ENCODE measurements at places on chromosomes 2 and 18.

GRCh38 chr2:45736757-45737704 lies 85.6 kb downstream of the PRKCE start:
- no peak for DNase-seq

- no peak for DNase-seq
Measured at GRCh38 chr2:238042849-238043584, 17.8 kb upstream of the SCLY start.

DNA sequence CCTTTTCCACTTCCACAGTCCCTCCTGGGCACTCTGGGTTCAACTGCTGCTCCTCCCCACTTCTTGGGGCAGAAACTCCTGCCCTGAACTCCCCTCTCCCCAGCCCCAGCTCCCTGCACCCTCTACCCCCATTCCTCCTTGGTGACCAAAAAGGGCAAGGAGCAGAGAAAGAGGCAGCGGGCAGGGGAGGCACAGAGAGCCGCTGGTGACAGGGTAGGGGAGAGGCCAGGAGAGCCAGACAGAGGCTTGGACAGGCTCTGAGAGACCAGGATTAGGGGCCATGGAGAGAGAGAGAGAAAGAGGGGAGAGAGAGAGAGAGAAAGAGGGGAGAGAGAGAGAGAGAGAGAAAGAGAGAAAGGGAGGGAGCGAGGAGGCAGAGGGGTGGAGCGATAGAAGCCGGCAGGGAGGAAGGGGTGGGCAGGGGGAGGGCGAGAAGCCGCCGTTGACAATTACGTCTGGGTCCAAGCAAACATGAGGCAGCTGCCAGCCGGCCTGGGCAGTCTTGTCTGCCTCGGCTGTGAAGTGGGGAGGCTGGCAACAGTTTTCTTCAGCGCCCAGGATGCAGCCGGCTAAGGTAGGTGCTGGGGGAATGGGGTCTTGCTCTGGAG lies at the start of gene KCNIP3:
TSS of gene KCNIP3 (plus strand) at position 468 of the 608 bp plus-strand sequence. CDS start at position 560, 92 bp downstream.
- no peak for DNase-seq

- no peak for DNase-seq
Measured at GRCh38 chr2:30800159-30800558, 7.1 kb downstream of the CAPN13 start.

DNA sequence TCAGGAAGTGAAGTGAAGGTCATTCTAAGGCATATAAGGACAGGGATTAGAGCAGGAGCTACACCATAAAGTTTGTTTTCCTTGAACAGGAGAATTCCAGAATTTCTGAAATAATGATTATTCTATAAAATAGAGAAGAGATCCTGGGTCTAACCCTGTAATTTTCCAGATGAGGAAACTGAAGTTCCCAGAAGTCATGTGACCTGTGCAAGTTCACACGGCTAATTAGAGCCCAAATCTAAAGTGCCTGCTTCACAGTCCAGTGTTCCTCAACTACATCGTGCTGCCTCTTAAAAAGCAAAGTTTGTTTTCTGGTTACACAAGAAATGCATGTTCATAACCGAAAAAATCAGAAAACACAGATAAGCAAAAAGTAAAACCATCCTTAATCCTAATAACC lies 34.9 kb downstream of the PLB1 start:
- no peak for DNase-seq

GRCh38 chr2:240464514-240465241 lies 29.2 kb downstream of the GPC1 start:
- no peak for DNase-seq

DNA sequence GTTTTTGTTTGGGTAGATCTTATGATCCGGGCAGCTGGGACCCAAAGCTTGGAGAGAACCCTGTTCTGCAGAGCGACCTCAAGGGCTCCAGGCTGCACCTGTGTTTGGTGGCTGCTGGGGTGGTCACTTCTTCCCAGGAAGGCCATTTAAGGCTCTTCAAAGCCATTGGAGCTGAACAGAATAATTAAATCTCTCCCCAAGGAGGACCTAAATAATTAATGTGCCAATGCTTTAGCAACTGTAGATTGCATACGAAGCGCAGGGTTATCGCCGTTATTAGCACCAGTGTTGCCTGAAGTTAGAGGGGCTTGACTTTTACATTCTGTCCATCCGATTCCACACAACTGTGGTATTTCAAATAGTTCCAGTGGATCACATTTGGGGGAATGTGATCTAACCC lies 251.4 kb downstream of the ATAD2B start:
- DNase-seq = no peak

DNA sequence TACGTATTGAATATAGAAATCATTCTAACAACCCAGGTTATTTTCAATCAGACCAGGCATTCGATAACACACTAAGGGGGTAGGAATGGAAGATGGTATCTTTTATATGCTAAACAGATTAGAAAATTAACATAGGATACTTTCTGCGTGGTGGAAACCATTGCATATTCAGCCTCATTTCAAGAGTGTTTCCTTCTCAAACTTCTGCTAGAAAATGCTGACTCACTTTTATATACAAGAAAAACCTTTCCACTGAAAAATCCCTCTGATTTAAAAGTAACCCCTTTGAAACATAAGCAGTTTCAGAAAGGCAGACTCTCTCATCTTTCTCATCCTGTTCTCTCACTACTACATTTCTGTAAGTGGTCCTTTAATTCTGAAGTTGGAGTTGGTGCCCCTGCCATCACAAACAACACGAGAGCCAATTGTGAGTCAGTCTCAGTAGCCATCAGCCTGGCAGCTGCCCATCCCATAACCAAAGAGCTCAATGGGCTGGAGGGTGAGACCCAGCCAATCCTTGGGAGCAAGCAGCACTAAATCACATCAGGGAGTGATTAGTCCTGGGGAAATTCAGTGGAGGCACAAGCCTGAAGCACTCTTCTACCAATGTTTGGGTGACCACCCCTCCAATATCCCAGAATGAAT lies 343.1 kb downstream of the CELF4 start:
- DNase-seq = no peak
